GM20000 (cell line): ENCODE measurements at places on chromosomes 16 and 17.

GRCh38 chr17:82642022-82642421, 6.2 kb downstream of the WDR45B start:
- DNase-seq: no peak

- DNase-seq: no peak
These were observed 739.9 kb downstream of the CDH11 start for GRCh38 chr16:64381979-64382378.

DNA sequence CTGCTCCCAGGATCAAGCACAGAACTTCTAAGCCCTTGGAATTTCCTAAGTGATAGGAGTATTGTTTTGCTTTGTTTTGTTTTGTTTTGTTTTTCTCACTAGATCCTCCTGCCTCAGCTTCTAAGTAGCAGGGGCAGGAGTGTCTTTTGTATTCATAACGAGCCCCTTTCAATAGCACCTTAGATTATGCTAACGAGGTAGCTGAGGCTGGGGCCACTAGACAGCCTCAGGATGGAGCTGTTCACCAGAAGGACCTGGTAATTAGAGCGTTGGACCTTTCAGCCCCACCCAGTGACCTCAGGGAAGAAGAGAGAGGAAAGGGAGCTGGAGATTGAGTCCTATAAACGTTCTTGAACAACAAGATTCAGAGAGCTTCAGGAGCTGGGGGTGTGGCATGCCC, 43.6 kb downstream of the IKZF3 start:
- DNase-seq: no peak

DNA sequence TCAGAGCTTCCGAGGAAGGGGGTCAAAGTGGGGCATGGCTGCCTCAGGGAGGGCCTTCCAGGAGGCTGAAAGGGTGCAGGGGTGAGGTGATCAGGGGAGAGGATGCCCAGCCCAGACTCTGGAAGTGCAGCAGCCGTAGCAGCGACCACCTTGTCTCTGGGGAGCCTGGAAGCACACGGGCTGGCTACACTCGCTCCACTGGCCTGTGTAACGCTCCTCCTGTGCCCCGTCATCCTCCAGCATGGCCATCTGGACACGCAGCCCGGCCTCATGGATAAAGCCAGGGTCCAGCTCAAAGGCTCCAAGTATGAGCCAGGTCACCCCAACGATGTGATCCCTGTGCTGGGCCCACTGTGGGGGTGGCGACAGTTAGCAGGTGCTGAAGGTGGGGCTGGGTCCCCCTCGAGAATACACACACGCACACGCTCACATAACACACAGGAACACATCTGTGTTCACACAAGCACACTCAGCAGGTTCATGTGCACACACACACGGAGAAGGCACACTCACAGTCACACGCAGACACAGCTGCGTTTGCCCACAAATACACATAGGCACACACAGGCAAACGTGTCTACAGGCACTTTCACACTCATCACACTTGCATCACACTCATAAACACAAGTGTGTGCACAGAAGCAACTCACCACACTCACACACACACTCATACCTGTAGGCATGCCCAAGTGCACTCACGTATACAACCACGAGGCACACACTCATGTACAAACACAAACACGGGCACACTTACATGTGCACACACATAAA, 19.3 kb downstream of the POLR3K start:
- DNase-seq: no peak

DNA sequence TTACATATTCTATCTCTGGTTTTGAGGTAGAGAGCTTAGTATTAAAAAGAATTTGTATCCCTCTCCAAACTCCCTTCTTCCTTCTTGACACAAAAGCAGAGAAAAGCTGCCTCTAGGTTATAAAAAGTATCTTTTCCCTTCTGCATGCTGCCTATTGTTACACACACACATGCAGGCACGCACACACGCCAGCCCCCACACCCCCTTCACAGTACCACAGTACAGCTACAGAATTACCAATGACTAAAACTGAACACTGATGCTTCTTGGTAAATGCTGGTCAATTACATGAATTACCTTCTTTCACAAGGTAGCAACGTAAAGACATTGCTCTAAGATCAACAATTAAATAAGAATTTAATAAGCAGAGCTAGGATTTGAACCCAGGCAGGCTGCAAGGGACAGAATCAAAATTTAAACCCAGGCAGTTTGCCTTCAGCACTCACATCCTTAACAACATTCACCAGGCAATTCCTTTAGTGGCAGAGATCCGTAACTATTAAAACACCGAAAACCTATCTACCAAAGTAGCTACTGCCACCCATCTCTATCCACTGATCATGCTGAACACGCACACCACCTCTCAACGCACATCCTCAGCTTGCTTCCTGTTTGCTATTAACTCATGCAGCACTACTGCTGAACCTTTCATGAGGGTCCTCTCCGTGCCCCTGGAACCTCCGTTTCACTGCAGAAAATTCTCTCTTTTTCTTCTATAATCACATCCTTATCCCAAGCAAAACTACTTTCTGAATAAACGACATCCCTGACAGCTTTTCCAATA, 37.8 kb downstream of the YWHAE start:
- DNase-seq: no peak

DNA sequence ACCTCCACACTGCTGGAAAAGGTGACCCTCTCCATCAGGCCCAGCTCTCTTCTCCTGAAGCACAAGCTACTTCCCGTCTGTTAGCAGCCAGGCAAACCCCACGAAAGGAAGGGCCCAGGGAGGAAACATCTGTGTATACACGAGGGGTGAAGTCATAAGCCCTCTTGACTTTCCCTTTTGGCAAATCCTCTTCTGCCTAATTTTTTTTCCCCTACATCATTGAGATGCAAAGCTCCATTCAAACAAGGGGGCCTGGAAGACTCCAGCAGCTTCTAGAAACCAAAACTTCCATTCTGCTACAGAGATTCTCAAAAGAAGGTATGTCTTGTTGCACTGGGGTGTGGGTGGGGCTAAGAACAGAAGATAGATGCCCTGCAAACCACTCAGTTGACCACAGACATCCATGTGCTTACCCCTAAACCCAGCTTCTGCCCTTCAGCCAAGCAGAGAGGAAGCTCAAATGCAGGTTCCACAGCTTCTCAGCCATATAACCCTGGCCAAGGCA, 145.6 kb upstream of the RCVRN start:
- peak; percentile 46 for DNase-seq
